ENCODE measurements at places on chromosomes 6 and 20. TPM values are rescaled to one million over a fixed set of nuclear protein-coding genes. Genes with fewer than 3 reads are reported as not detected.

PACSIN1 gene
- total RNA-seq, result 3.0 TPM

KIF3B gene
- 37.5 TPM for total RNA-seq

IRF4 gene
- 7.1 TPM for total RNA-seq

EYS gene
- 0.31 TPM for total RNA-seq

ZBTB46 gene
- 11.6 TPM for total RNA-seq

ERVFRD-1 gene
- 1.3 TPM for total RNA-seq

CST5 gene
- total RNA-seq, result 0.81 TPM

C6orf58 gene
- total RNA-seq, result not detected

GSTA4 gene
- 69.3 TPM for total RNA-seq

PRDM1 gene
- total RNA-seq, result 6.2 TPM

TGM3 gene
- 0.59 TPM for total RNA-seq

PRRT1 gene
- not detected for total RNA-seq

GJA10 gene
- total RNA-seq, result not detected

ZC2HC1B gene
- total RNA-seq, result not detected

SLC26A8 gene
- total RNA-seq, result 0.91 TPM

AHI1 gene
- 56.2 TPM for total RNA-seq
